ENCODE measurements at places on chromosomes 2 and 18.

DNA sequence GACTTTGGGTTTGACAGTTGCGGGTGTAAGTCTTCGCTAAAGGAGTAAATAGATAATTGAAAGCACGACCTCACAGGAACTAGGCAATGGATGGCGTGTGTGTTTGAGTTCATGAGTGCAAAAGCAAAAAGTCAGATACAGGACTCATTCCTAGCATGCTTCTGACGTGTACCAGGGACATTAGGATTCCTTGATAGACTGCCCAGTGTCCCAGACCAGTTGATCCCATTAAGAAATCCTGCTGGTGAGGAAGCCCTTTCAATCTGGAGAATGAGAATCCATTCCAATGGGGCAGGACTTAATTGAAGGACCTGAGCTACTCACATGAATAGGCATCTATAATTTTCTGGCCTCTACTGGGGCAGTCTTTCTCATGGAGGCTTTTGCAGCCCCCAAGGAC is 235.4 kb downstream of the RAD51AP2 start:
- DNase-seq: no peak

DNA sequence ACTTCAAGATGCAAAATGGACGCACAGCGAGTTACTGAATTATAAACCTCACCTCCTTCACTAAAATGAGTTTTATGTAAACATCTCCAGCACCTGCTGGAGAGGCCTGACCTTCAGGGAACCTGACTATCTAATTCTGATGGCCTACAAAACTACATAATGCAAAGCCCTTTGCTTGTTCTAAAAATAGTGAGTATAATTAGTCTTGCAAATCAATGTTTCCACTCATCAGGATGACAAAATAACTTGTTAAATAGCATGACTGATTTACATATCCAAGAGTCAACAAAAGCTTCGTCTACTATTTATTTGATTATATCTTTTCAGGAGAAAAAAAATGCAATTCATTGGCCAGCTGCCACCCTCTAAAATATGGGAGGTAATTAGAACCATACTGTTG is 326.3 kb upstream of the MC4R start:
- DNase-seq: peak; percentile 91

DNA sequence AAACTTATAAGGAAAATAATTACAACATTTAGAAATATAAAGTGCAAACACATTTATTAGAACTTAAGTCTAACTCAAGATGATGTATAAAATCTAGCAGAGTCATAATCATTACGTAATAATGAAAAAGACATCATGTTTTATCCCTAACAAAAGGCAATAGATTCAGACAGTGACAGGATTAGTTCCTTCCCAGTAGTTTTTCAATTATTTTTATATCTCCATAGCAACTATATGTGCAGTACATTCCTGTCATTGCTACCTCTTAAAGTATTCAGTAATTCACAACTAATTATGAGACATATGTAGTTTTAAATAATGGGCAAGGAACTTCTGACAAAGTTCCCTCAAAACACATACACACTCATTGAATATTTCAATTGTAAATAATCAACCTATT is 687.9 kb downstream of the CCDC85A start:
- DNase-seq: no peak

DNA sequence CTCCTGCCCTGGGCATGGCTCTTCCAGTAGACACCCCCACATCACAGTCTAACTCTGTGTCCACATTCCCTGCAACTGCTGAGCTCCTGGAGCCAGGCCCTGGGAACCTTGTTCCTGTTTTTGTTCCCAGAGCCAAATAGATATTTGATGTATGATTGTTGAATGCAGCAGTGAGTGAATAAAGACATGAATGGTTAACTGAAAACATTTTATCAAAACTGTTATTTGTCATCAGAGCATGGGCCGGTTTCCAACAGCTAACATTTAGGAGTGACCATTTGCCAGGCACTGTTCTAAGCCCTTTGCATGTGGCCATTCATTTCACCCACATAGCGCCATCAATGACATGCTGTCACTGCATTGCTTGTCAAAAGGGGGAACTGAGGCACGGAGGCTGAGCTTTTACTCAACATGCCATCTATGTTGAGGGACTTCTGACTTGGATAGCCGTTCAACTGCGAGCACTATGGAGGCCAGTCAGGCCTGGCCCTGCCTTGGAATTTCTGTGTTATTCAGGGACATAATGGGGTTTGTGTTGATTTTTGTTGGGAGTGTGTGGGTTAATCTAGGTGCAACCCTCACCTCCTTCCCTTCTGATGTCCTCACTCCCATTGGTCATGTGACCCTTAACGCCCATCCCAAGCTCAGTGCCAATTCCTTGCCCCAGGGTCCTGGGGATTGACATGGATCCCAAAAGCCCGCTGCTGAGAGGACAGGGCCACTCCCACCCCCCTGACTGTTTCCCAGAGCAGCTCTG is 12.6 kb downstream of the IL1R1 start:
- DNase-seq: no peak

GRCh38 chr2:209424199-209424701 is 403 bp downstream of the MAP2 start:
- peak; percentile 87 for DNase-seq

DNA sequence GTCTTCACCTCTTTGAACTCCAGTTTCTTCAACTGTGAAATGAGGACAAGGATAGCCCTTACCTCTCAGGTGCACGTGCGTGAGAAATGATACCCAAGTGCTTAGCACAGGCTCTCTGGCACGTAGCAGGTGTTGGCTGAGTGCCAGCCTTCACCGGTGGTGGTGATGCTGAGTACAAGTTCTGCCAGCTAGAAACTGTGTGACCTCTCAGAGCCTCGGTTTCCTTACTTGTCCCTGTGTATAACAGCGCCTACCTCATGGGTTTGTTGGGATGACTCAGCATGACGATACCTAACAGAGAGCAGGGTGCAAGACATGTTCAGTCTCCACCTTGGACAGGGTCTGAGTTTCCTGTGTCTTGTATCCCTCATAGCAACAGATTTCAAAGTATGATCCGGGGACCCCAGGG is 205.1 kb downstream of the TNS1 start:
- peak; percentile 14 for DNase-seq

DNA sequence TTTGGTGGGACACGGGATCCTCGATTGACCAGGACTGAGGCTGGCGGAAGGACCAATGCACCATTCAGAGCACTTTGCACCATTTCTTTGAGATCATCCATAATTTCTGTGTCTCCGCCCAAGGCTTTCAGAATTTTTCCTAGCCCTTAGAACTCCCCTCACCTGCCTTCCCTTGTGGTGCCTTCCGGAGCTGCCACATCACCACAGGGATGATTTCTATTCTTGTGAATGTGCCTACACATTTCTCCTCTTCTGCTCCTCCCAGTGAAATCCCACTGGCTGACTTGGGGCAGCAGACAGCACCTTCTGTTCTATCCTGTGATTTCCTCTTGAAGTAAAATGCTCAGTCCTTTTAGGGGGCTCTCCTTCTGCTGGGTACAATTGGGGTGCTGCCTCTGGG is 11.2 kb downstream of the ACOXL start:
- DNase-seq: no peak

GRCh38 chr2:121530212-121530705 is 421 bp upstream of the RNU4ATAC start:
- DNase-seq: peak; percentile 93

DNA sequence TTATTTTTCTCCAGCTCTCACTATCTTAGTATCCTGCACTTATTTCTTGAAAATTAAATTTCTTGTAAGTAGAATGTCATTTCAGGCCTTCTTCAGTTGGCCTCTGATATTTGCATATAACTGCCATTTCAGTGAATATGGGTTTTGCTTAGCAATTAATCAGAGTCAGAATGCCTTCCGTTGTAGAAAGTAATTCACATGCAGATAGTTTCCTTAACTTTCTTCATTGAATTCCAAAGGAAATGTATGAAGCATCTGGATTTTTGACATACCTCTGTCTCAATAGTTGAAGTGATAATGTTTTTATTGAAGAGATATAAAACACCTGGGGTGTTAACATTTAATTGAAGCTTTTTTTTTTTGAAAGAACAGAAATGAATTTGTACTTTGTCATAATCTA is 914.1 kb upstream of the NXPH2 start:
- no peak for DNase-seq

GRCh38 chr2:173050684-173051083 is 25.0 kb upstream of the MAP3K20 start:
- DNase-seq: no peak

Measured in NCI-H146 (cell line).